ENCODE measurements at places on chromosomes 4 and X.
A peak's percentile ranks its signal among the peaks of the same experiment; 100 is the strongest.

GRCh38 chrX:70497026-70497425 lies 52.4 kb downstream of the DLG3 start:
- no peak for DNase-seq

DNA sequence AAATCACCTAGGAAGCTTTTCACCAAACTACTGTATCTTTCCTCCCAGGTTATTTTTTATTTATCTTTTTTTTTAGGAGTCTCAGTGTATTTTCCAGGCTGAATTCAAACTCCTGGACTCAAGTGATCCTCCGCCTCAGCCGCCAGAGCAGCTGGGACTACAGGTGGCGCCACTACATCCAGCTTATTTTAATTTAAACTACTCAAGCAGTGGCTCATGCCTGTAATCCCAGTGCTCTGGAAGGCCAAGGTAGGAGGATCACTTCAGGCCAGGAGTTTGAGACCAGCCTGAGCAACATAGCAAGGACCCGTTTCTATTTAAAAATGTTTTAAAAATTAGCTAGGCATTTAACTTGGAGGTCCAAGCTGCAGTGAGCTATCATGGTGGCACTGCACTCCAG lies 37.8 kb downstream of the LEF1 start:
- DNase-seq = no peak

- no peak for DNase-seq
Observed at GRCh38 chrX:64427281-64427680, 32.0 kb upstream of the MTMR8 start.

DNA sequence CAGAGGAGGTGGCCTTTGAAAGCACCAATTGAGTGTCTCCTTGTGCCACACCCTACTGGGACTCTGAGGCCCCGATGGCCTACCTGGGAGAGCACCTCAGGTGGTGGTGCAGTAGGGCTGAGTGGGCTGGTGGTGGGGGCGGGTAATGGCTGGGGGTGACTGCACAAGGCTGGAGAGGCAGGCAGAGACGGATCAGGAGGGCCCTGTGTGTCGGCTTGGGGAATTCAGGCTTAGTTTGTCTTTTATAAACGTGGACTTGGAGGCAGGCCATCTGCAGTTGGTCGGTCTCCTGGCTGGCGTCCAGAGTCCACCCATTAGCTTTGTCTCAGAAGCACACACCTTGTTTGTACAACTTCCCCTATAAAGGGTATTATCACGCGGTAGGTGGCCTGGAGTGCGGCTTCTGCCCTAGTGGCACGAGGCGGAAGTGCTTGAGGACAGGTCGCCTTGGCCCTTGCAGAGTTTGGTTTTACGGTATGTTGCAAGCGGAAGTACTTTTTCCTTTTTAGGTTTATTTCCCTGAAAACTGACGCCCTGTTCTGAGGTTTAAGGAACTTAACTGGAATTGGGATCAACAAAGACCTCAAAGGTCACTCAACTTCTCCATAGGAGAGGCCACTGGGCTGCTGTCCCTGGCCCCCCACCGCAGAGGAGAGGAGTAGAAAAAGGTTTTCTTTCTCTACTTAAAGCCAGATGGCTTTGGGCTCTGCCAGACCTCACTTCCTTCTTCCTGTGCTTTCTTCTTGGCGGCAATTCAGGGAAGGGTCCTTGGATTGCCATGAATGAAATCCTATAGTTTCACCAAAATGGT lies 8.0 kb downstream of the TBC1D14 start:
- peak; percentile 68 for DNase-seq

DNA sequence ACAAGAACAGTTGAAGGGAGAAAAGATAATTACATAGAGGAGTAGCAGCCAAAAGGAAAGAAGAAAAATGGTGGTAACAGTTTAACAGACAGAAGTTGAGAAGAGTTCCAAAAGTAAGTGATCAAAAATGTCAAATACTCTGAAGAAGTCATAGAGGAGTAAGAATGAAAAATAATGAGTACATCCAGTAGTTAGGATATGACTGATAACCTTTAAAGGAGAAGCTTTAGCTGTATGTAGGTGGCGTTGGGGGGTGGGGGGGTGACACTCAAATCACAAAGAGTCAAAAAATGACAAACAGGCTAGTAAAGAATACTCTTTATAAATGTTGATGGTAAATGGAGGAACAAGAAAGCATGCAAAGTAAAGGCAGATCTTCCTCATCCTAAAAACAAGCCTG lies 40.6 kb downstream of the RAB33A start:
- DNase-seq = no peak

DNA sequence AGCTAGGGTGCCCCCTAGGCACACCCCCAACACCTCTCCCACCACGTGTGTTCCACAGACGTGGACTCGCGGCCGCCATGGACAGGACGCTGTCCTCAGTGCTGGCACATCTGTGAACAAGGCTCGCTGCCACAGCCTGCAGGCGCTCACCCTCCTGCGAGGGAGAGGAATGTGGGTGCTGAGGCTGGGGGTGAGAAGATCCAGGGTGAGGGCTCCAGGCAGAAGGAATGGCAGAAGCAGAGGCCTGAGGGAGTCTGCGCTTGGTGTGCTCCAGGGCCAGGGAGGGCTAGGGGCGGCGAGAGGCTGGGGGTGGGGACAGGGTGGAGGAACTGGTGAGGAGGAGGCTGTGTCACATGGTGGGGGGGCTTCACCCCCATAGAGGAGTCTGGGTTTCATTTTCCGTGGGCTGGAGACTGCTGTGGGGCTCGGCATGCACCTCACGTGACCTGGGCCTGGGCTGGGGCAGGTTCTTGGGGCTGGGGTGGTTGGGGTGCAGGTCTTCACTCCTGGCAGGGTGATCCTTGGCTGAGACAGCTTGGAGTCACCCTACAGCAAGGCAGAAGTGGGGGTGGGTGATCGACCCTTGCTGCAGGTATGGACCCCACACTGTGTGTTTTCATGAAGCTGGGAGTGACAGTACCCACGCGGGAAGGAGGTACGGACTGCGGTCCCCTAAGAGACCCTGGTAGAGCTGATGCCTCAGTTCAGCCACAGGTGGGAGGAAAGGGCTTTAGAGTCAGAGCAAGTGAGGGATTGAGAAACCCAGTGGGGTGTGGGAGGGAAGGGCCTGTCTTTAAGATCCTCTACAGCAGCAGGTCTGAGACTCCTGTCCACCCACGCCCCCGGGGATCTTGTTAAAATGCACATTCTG lies 103.7 kb downstream of the PSAPL1 start:
- DNase-seq = no peak

- DNase-seq = no peak
Observed at GRCh38 chr4:143405075-143405730, 68.5 kb downstream of the GAB1 start.

GRCh38 chr4:70833675-70834074 lies 6.0 kb downstream of the GRSF1 start:
- DNase-seq = no peak

- no peak for DNase-seq
Observed at GRCh38 chr4:54976682-54977081, 148.7 kb downstream of the KDR start.

DNA sequence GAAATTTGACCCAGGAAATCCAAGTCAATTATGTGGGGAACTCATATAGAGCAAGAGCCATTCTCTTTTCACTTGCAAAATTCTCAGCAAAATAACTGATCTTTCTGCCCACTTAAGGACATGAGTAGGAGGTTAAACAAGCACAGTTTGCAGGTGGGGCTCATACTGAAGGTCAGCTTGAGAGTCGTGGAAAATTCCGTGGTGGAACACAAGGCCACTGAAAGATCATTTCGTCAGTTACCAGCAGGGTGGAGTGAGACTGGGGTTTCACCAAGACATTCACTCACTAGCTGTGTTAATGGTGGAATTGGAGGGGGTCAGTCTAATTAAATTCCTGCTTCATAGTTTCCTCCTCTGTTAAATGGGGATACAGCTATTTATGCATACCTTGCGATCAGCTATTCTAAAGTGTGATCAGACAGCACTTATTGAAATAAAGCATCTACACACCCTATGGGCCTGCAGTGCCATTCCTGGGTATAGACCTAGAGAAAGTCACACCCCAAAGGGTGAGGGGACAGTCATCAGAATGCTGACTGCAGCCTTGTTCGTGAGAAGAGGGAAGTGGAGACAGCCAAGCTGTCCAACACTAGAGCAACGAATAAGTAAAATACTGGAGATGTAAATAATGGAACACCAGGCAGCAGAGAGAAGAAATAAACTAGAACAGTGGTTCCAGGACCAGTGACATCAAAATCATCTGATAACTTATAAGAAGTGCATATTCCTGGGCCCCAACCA lies 42.7 kb upstream of the CLNK start:
- DNase-seq = no peak
